Heart left ventricle (tissue), 16 donors: ENCODE measurements at places on chromosomes 5 and 9. TPM values are rescaled to one million over a fixed set of nuclear protein-coding genes. Genes with fewer than 3 reads are reported as not detected.

DNA sequence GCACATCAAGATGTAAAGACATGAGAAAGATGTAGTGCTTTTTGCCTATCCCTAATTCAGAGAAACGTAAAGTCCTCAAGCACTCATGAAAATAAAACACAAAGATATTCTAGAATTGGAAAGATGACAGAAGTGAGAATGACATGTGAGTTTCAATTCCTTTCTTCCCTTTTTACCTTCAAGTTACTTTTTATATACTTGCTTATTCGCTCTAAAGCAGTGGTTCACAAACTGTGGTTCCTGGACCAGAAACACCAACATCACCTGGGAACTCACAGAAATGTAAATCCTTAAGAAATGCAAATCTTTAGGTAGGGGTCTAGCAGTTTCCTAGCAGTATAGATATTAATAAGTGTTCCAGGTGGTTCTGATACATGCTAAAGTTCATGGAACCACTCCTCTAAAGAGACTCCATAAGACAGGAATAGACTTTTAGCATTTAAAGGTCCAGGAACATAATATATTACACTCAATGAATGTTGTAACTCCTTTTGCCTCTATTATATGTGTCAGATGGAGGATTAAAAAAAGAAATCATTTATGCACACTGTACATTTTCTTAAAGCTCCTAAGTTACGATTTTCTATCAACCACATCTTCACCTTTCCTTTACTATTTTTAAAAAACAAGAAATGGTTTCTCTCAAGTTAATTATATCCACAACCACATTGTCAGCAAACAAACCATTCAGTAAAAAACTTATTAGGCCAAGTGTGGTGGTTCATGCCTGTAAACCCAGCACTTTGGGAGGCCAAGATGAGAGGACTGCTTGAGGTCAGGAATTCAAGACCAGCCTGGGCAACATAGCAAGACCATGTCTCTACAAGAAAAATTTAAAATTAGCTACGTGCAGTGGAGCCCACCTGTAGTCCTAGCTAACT is 39.9 kb downstream of the ERP44 start:
- DNase-seq: no peak

GRCh38 chr9:13467157-13467556 is 187.7 kb upstream of the MPDZ start:
- no peak for DNase-seq

PCDHA3 gene
- 0.24 TPM for total RNA-seq

PCDHGC3 gene
- 27.0 TPM for total RNA-seq

DNA sequence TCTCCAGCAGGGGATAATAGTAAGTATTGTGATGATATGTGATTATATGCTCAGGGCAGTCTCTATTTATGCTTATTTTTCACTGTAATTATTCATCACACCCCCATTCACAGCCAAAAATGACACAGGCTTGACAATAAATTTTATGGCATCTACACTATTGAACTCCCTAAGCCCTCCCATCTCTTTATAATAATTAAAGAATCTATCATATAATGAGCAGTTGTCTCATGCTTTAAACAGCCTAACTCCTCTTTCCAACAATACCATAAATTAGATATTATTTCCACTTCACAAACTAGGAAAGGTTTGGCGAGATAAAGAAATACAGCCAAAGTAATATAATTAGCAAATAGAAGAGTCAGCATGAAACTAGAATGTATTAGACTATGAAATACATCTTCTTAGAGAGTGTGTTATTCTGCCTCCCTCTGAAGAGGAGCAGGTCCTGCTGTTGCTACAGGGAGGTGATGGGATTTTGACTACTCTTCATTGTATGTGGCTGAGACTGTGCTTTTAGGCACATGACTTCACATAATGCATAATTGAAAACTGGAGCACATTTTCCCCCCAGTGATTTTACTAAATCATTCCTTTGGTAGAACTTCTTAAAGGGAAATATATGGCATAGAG is 488.8 kb downstream of the HTR1A start:
- DNase-seq: no peak

VDAC1 gene
- 426 TPM for total RNA-seq
